ENCODE measurements at places on chromosomes 16 and 17. TPM values are rescaled to one million over a fixed set of nuclear protein-coding genes. Genes with fewer than 3 reads are reported as not detected.

Gene CES5A
- total RNA-seq, result not detected

Gene TMC5
- total RNA-seq, result 0.32 TPM

Gene DHRS7C
- total RNA-seq, result 1.1 TPM

Gene C17orf107
- total RNA-seq, result 7.7 TPM

Gene RAB11FIP3
- total RNA-seq, result 16.8 TPM

Gene SARM1
- total RNA-seq, result 10.2 TPM

Gene DNAAF8
- 1.3 TPM for total RNA-seq

Gene LRRC37A
- total RNA-seq, result 4.5 TPM

Gene CDRT15
- total RNA-seq, result not detected

Gene DNAI2
- total RNA-seq, result not detected

Gene KRTAP4-8
- total RNA-seq, result not detected

Gene ZNF747
- total RNA-seq, result 13.3 TPM

Gene CD300LF
- 0.63 TPM for total RNA-seq

Gene SLC6A2
- total RNA-seq, result 10.5 TPM

Gene CTRL
- not detected for total RNA-seq

Gene ALKBH5
- 62.6 TPM for total RNA-seq

Gene ALOX12
- not detected for total RNA-seq

Gene SYT17
- 6.5 TPM for total RNA-seq

Gene EPN3
- 4.4 TPM for total RNA-seq

Gene TBC1D3I
- total RNA-seq, result not detected

Gene CCL17
- total RNA-seq, result not detected

Gene CASKIN1
- total RNA-seq, result 0.69 TPM

Gene KCNJ18
- not detected for total RNA-seq

Gene IL21R
- 0.53 TPM for total RNA-seq

Gene SLC13A5
- not detected for total RNA-seq

Gene KIF2B
- total RNA-seq, result not detected

Gene CRYM
- total RNA-seq, result 12.6 TPM

Gene BRIP1
- 19.0 TPM for total RNA-seq

Gene TBC1D3H
- not detected for total RNA-seq

Gene AGRP
- total RNA-seq, result not detected

Gene KRT9
- total RNA-seq, result not detected

Gene RAD51C
- total RNA-seq, result 33.7 TPM

Gene PRR35
- total RNA-seq, result not detected

Gene CLDN7
- total RNA-seq, result 24.2 TPM

Gene PIPOX
- total RNA-seq, result 4.0 TPM

Gene C17orf78
- total RNA-seq, result not detected

Gene TMC8
- total RNA-seq, result 2.7 TPM

Gene ALDH3A1
- 1.5 TPM for total RNA-seq

Gene MMP25
- total RNA-seq, result 0.32 TPM

Gene CD300H
- not detected for total RNA-seq

Gene VMO1
- 0.95 TPM for total RNA-seq

Gene SHPK
- total RNA-seq, result 12.6 TPM

Gene CD300E
- total RNA-seq, result 0.42 TPM

Gene CMTM3
- 29.2 TPM for total RNA-seq

Gene OR3A3
- total RNA-seq, result not detected

Gene G6PC1
- total RNA-seq, result not detected

Gene KRT13
- total RNA-seq, result 356 TPM

Gene PRR29
- 0.42 TPM for total RNA-seq

Gene SEZ6L2
- 7.7 TPM for total RNA-seq

Gene AURKB
- 9.3 TPM for total RNA-seq

Gene KRT28
- not detected for total RNA-seq

Gene CMIP
- 21.7 TPM for total RNA-seq

Gene CA5A
- not detected for total RNA-seq

Gene TAT
- total RNA-seq, result not detected

Gene KRT33A
- not detected for total RNA-seq

Data from urinary bladder (tissue), 4 donors.